NB4 (cell line): ENCODE measurements at places on chromosomes 5 and 9.

DNA sequence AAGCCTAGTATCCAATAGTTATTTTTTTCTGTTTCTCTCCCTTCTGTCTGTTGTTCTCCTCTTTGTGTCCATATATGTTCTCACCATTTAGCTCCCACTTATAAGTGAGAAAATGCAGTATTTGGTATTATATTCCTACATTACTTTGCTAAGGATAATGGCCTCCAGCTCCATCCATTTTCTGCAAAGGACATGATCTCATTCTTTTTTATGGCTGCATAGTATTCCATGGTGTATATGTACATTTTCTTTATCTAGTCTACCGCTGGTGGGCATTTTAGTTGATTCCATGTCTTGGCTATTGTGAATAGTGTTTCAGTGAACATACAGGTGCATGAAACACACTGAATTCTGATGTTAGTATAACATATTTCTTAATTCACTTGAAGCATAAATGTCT lies 348.9 kb upstream of the TRPC7 start:
- DNase-seq, result no peak

GRCh38 chr5:33299621-33300208 lies 141.1 kb upstream of the TARS1 start:
- DNase-seq, result peak; percentile 59

DNA sequence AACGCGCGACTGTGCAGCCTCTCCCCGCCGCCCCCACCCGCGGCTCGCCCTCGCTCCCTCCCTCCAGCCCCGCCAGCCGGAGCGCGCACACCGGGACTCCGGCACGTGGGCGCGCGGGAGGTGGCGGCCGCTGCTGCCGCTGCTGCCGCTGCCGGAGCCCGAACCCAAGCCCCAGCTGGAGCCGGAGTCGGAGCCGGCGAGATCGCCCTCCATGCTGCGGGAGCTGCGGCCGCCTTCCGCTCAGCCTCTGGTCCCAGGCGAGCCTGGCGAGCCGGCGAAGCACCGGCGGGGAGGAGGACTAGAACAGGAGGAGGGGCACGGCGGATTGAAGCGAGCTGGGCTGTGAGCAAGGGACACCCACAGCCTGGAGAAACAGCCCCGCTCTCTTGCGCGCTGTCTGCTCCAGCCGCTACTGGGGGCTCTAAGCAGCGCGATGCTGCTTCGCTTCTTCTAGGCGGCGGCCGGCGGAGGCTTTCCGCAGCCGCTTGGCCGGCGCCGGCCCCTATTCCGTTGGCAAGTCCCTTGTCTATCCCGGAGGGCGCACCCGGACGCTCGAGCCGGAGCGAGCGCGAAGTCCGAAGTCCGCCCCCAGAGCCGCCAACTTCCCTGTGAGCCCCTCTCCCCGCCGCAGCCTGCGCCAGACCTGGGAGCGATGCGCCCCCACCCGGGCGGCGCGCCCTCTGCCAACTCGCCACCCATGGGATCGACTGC lies 598.7 kb upstream of the SGCD start:
- DNase-seq, result no peak

GRCh38 chr5:15266841-15267240 lies 233.1 kb upstream of the FBXL7 start:
- no peak for DNase-seq

GRCh38 chr5:180688330-180689070 lies 39.1 kb upstream of the FLT4 start:
- no peak for DNase-seq

DNA sequence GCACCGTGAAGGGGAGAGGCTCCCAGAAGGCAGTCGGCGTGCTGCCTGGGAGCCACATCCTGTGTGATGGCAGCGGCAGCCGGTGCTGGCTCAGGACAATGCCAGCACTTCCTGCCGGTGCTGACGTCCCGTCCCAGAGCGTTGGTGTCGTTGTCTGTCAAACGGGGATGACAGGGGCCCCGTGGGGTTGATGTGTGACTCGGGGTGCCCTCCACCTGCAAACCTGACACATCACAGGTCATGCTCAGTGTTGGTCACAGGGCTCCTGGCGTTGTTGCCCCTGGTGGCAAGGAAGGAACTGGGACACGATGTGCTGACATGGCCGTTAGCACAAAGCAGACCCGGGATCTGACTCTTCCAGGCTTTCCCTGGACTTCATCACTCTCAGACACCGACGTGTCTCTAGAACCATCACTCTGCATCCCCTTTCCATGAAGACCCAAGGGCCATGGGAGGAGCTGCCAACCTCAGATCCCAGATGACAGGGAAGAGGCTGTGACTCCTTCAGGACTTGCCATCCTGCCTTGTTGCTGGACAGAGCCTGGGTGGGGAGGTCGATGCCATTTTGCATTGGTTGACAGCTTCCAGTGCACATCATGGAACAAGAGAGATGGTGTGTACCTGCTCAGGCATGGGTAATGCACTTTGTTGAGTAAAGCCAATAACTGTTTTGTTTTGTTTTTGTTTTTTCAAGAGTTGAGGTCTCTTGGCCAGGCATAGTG lies 21.5 kb downstream of the PLPP7 start:
- DNase-seq, result peak; percentile 34

- DNase-seq, result no peak
Measured at GRCh38 chr5:1323803-1324173, 21.1 kb downstream of the CLPTM1L start.

GRCh38 chr9:72911247-72911775 lies 41.5 kb downstream of the ALDH1A1 start:
- DNase-seq, result no peak

GRCh38 chr5:68376935-68377334 lies 161.4 kb downstream of the PIK3R1 start:
- no peak for DNase-seq

DNA sequence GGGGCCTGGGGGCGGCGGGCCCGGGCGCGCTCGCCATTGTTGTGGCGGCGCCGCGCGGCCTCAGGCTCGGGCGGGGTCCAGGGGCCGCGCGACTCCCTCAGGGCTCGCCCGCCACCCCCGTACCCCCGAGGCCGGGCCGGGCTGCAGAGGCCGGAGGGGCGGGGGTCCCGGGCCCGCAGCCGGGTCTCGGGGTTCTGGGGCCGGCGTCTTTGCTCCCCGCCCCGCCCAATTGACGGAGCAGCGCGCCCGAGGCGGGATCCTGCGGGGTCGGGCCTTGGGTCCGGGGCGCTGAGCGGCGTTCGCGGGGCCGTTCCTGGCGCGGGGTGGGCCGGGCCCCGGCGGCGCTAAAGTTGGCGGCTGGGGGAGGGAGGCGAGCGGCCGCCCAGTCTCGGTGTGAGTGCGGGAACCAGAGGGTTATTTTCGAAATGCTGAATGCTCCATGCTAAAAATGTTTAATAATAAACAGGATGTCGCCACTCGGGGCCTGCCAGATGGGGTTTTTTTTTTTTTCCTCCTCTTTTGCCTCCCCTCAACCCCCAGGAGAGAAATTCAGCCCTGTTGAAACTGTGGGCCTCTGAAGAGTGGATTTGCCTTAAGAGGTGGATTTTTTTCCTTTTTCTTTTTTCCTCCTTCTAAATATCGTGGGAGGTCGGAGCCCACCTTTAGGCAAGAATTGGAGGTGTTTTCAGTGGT lies 724 bp downstream of the PRRC2B start:
- DNase-seq, result peak; percentile 63

DNA sequence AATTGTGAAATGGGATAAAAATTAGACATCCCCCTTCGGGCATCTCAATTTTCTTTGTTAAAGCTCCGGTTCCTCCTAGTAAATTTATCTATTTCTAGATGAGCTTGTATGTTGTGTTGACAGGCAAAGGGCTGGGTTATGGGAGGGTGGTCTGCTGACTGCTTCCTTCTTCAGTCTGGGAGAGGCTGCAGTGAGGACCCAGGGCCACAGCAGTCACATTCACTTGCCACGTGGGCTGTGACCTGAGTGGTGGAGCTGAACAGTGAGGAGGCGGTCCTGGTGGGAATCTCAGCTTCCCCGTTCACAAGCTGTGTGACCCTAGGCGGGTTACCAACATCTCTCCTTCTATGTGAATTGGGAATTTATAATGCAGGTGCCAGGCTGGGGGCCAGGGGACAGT lies 57.5 kb upstream of the RXRA start:
- DNase-seq, result no peak

- DNase-seq, result no peak
Measured at GRCh38 chr9:126334721-126335621, 8.3 kb downstream of the MVB12B start.

- DNase-seq, result no peak
Measured at GRCh38 chr5:89047571-89047970, 164.6 kb upstream of the MEF2C start.

GRCh38 chr5:116856271-116856670 lies 281.6 kb upstream of the SEMA6A start:
- DNase-seq, result no peak

- DNase-seq, result no peak
Measured at GRCh38 chr5:71662381-71662780, 56.7 kb upstream of the CARTPT start.

GRCh38 chr5:158117467-158118160 lies 258.7 kb upstream of the CLINT1 start:
- DNase-seq, result no peak

- no peak for DNase-seq
Measured at GRCh38 chr5:135705941-135706466, 127.2 kb upstream of the CXCL14 start.

GRCh38 chr9:15724612-15725011 lies 171.8 kb downstream of the CCDC171 start:
- DNase-seq, result no peak

GRCh38 chr5:8341406-8341805 lies 472.5 kb downstream of the MTRR start:
- no peak for DNase-seq

DNA sequence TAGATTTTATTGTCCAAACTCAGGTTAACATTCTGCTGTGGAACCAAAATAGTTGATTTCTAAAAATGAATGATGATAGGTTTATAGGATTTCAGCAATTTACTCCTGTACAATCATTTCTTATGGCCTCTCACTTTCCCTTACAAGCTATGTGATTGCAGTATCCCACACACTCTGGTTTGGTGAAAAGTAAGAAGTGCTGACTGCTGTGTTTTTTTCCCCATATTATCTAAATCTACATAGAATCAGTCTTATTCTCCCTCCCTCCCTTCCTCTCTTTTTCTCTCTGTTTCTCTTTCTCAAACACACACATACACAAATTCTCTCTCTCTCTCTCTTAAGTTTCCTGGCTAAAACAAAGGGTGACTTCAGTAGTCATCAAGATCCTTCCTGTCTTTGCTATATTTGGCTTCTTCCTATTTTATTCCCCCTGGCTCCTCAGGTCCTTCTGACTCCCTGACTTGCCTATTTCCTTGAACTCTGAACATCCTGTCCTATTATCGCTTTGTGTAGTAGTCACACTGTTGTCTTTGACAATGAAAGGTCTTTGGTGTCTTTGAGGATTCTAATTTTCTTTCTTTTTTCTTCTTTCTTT lies 55.9 kb upstream of the HAPLN1 start:
- DNase-seq, result no peak

DNA sequence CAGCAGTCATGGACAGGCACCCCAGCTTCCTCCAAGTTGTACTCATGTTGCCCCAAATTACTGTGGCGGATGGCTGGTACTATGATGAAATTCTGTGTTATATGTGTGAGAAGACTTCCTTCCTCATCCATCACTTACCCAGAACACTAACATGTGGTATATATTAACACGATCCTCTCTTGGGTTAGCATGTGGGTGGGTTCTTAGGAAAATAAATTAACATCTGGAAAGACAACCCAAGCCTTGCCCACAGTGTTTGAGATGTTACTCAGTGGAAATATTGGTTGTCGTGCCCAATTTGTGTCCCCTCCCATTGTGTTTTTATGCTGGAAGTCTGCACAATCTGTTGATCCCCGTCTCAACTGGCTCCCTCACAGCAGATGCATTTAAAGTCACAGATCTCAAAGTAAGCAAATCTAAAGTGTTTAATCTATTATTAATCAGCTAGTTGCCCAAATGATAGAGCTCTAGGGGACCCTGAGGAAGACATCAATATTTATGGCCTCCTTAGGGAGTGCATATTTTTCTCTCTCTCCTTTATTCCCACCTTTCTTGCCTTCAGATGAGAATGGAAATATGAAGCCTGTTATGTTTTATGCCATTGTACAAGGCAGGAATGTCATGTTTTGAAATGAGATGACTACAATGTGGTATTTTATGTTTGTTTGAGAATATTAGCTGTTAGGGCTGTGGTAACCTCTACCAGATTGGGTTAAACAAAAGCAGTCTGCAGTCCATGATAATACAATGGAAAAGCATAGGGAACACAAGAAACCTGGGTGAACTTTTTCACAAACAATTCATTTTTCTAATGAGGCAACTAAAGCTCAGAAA lies 93.9 kb downstream of the GRIA1 start:
- DNase-seq, result no peak

GRCh38 chr9:134329576-134329855 lies 3.3 kb downstream of the RXRA start:
- DNase-seq, result no peak

- DNase-seq, result no peak
Measured at GRCh38 chr5:31236339-31236738, 42.9 kb downstream of the CDH6 start.

DNA sequence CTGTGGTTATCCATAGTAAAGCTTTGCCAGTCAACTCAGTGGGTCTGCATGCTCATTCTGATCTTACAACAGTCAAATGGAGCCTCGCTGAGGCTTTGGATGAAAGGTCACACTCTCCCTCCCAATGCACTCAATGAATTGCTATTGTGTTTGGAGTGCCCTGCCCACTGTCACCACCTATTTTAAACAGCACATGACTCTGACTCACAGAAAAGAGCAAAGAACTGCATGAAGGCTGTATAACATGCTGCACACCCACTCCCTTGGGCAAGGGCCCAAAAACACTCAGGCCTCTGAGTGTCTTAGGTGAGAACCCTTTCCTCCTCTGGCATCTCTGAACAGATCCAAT lies 118.7 kb upstream of the CCDC112 start:
- no peak for DNase-seq

DNA sequence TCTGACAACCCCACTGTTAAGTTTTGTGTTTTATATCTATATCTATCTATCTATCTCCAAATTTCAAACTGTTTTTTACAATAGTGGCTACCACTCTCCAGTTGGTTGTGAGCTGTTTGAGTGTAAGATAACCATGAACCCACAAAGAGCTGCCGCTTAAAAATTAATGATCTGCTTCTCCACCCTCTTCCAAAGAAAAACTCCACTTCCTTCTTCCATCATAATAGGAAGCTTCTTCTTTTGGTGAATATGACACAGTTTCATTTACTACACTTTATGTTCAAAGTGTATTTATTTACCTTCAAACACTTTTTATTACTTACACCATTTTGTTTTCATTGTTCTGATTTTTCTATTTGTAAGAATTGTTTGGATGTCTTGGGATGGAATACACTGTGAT lies 37.9 kb downstream of the SPZ1 start:
- DNase-seq, result no peak

GRCh38 chr5:122162100-122162638 lies 32.8 kb downstream of the ZNF474 start:
- DNase-seq, result no peak

- peak; percentile 91 for DNase-seq
Measured at GRCh38 chr9:91036826-91037510, 235.3 kb downstream of the SYK start.
